ENCODE measurements at places on chromosomes 7 and 10.

DNA sequence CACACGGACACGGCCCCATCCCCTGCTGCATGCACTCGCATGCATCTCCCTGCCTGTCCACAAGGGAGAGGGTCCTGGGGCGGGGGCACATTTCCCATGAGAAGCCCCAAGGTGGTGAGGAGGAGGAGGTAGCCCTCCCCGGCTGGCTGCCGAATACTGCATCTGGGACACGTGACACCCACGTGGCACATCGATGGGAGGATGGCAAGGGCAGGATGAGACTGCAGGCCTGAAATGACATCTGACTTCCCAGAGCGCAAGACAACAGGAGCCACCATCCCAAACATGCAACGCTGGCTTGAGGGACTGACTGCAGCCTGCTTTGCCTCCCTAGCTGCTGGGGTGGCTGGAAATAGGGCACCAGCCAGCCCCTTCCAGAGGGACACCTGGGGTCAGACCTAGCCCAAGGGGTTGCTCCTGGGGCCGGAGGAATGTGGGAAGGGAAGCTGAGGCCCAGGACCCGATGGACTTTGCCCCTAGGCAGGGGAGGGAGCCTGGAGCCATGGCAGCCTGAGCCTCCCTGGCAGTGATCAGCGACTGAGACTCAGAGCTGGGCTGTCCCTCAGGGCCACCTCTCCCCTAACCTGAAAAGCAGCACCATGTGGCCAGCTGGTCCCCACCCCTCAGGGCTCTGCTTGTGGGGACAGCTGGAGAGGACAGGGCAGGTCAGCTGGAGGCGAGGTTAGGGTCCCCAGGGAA, 16.1 kb downstream of the BUD23 start:
- no peak for DNase-seq

DNA sequence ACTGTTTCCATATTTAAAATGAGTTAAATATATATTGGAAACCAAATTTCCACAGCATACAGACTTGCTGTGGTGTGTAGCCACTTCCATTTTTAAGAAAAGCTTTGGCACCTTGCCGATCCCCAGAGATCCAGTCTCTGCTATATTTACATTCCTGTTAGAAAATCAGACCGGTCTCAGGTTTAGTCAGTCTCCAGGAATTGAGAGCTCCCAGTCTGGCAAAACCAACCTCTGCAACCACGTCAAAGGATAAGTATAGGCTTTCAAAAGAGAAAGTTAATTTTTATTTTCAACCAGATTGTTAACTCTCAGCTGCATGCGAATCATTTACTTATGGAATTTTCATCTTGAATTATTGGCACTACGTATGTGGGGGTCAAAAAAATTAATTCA, 28.2 kb downstream of the PUS7 start:
- DNase-seq = no peak

DNA sequence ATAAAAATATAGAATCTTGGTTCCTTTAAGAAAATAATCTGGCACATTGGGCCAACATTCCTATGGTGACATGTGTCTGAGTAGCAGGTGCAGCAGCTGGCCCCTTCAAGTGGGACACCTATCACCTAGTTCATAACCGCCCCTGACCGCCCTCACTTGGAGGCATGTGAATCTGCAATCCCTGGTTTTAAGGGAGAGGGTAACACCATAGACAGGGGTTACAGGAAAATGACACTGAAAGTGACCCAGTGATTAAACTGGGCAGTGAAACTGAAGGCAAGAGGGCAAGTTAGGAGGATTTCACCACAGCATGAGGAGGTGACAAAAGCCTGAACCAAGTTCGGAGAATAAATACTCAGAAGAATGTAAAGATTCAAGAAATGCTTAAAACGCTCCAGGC, 1.1 kb downstream of the RSU1 start:
- no peak for DNase-seq

GRCh38 chr7:138478499-138478908, 18.4 kb downstream of the TRIM24 start:
- DNase-seq = no peak

DNA sequence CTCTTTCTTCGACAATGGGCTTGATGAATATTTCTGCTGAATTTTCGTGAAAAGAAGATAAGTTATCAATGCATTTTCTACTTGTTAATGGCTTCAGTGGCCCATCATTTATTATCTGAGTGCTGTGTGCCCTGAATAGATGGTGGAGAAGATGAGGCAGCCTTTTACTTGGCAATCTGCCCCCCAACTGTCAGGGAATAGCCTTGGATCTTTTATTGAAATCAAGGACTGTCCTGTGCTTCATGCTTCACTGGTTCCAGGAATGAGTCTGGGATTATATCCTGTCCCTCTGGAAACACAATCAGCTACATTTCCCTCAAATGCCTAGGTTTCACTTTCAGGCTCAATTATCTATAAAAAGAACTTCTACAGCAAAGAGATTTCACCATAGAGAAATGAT, 75.9 kb upstream of the NXPH1 start:
- no peak for DNase-seq

DNA sequence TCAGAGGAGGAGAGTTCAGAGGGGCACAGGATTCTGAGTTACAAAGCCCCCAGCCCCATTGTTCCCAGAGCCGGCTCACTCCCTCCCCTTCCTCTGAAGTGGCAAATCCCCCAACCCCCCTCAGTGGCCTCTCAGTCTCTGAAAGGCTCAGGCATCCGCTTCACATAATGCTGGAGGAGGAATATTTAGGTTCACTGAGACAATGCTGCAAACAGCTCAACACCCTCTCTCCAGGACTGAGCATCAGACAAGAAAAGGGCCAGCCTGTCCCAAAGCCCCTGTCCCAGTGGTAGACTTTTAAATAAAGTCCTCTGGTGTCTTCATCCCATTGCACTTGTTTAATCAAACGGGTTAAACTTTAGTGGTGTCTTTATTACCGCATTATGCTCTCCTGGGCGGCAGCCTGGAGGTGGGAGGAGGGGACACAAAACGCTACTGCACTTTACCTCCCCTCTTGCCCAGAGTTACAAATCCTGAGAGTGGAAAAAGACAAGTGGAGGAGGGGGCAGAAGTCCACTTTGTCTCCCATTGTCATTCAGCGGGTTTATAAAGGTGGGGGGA, 257.9 kb downstream of the FGFR2 start:
- no peak for DNase-seq
